ENCODE measurements at places on chromosomes 11 and 22. TPM values are rescaled to one million over a fixed set of nuclear protein-coding genes. Genes with fewer than 3 reads are reported as not detected.

GRCh38 chr11:48043991-48044512 is 63.7 kb downstream of the PTPRJ start:
- no peak for DNase-seq

GRCh38 chr22:31094021-31094551 is 13.0 kb downstream of the SMTN start:
- no peak for DNase-seq

DNA sequence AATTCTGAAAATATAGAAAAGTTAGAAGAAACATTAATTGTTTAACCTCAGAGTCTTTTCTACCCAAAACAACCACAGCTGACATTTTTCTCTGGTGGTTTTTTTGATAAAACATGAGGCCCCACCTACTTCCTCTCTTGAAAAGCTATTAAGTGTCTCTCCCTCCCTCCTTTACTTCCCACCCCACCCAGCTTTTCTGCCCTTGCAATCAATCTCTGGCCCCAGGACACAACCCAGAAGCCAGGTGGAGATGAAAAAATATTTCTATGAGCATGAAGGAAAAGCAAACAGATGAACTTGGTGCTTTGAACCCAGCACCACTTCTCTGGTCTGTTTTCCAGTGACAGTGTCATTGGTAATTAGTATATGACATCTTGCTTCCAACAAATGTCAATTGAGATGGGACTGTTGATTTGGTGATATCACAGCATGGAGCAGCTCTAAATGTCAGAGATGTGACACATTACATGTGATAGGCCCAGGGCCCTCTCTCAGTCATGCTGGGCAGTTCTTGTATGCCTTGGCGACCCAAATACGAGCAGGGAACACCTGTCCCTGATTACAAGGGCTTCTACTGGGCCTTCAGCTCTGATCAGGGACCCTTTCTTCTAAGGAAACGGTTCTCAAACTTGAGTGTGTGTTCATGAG is 23.9 kb upstream of the TMPRSS13 start:
- DNase-seq, result no peak

GRCh38 chr11:77661670-77662069 is 24.1 kb upstream of the CLNS1A start:
- no peak for DNase-seq

The MMP8 gene
- total RNA-seq, result not detected

DNA sequence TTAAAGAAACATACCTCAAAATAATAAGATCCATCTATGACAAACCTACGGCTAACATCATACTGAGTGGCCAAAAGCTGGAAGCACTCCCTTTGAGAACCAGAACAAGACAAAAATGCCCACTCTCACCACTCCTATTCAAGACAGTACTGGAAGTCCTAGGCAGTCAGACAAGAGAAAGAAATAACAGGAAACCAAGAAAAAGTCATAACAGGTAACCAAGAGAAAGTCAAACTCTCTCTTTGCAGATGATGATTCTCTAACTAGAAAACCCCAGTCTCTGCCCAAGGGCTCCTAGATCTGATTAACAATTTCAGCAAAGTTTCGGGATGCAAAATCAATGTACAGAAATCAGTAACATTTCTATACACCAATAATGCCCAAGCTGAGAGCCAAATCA is 35.6 kb downstream of the TMEM123 start:
- DNase-seq, result no peak

The CD6 gene
- 3.8 TPM for total RNA-seq

DNA sequence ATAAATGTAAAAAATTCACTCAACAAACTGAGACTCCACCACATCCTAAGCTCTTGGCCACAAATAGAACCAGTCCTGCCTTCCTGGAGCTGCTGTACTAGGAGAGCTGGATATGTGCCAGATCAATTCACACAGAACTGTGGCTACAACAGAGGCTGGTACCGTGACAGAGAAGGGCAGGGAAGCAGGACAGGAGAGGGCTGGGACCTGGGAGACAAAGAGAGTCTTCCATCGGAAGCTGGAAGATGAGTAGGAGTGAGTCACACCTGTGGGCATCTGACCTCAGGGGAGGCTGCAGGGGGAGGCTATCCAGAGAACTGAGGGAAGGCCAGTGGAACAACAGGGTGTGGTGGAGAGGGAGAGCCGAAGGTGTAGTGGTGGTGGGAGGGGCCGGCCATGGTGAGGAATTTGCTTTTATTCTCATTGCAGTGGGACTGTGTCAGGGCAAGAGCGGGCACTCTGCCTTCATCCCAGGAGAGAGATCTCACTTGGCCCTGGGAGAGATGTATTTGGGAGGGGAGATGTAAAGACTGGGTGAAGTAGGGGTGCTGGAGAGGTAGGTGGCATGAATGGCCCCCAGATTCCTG is 1.9 kb upstream of the LTBP3 start:
- DNase-seq, result peak; percentile 63

DNA sequence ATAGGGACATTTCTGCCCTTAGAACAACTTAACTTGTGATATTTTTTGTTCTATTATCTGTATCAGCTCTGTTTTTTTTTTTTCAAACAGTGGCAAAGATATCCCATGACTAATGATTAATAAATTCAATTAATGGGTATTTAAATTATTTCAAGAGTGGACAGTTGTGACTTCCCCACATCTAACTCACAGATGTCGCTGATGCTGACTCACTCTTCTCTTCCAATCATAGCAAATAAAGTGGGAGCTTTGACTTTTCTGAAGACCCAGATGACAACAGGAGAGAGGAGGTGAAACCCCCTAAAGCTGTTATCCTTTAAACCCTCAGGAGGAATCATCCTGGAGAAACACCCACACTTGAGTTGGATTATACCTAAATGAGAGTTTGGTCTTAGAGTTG is 27.1 kb downstream of the GGTLC2 start:
- no peak for DNase-seq

DNA sequence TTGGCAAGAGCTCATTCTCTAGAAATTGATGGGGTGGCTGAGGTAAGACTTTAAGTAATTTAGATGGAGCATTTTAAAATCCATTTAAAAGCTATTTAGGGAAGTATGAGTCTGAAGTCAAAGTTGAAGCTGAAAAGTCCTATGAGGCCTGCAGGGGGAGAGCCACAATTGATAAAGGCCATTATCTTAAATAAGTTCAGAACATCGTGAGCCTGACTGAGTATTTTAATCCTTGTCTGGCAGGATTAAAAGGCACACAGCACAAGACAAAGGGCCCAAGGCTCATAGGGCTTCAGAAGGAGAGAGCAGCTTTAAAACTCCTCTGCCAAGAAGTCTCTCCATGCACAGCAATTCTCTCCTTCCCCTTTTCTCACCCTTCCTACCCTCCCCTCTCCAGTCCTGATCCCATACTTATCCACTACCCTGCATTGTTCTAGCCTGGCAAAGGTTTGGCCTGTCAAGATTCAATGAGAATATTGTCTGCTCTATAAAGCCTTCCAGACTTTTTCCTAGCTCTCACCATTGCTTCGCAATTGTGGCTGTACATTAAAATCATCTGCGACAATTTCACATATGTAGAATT is 1312.9 kb downstream of the FAM181B start:
- DNase-seq, result no peak

GRCh38 chr11:95877291-95877690 is 46.6 kb downstream of the MTMR2 start:
- no peak for DNase-seq

- DNase-seq, result no peak
Observed at GRCh38 chr11:72582206-72583176, 91.7 kb downstream of the PDE2A start.

DNA sequence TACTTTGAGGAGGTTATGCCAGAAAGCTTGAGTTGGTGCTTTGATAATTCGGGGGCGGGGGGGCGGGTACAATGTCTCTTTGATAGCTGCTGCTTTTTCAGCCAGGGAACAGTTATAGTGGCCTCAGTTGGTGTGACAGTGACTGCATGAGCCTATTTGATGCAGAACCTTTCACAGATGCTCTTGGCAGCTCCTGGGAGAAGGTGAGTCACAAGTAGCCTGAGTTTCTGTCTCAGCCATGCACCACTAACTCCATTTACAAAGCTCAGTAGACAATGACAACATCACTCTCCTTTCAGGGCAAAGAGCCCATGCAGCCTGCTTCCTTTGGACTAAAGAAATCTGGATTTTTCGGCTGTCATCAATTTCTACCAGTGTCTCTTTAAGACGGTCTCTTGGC is 42.1 kb upstream of the SEZ6L start:
- no peak for DNase-seq

DNA sequence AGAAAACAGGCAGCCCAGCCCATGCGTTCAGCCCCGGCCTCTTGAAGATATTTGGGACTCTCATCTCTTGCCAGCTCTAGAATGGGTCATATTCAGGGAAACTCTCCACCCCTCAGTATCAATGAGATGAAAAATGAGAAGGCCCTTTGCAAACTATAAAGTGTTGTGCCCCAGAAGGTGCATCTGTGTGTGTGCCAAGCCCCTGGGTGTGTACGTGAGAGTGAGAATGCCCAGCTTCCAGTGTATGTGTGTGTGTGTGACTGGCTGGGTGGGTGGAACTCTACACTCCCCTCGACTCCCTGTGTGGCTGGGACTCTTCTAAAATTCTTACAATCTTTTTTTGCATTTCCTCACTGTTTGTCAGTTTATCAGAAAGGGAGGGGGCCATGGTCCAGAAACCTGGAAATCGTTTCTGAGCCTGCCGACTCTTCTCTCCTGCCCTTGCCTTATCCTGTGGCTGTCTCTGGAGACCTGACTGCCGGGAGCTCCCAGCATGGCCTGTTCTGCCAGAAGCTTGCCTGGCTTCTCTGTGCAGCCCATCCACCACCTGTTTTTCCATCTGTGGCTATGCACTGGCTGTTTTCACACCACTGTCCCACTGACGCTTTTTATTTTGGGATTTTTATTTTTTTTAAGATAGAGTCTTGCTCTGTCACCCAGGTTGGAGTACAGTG is 1.2 kb downstream of the P2RY6 start:
- DNase-seq, result no peak

The SELENOH gene
- total RNA-seq, result 86.9 TPM

- no peak for DNase-seq
Observed at GRCh38 chr11:2415171-2415570, 14.6 kb downstream of the TSSC4 start.

GRCh38 chr11:82450996-82451395 is 282.7 kb downstream of the FAM181B start:
- no peak for DNase-seq

The POU2AF2 gene
- 1.3 TPM for total RNA-seq

The HBG1 gene
- not detected for total RNA-seq

- no peak for DNase-seq
Observed at GRCh38 chr11:73372375-73372993, 3.7 kb upstream of the RELT start.

The JAM3 gene
- total RNA-seq, result 3.5 TPM

The OR52R1 gene
- not detected for total RNA-seq

- no peak for DNase-seq
Observed at GRCh38 chr11:47242596-47243192, 5.9 kb downstream of the ACP2 start.

The BCO2 gene
- 6.0 TPM for total RNA-seq

The HYLS1 gene
- total RNA-seq, result 5.6 TPM

DNA sequence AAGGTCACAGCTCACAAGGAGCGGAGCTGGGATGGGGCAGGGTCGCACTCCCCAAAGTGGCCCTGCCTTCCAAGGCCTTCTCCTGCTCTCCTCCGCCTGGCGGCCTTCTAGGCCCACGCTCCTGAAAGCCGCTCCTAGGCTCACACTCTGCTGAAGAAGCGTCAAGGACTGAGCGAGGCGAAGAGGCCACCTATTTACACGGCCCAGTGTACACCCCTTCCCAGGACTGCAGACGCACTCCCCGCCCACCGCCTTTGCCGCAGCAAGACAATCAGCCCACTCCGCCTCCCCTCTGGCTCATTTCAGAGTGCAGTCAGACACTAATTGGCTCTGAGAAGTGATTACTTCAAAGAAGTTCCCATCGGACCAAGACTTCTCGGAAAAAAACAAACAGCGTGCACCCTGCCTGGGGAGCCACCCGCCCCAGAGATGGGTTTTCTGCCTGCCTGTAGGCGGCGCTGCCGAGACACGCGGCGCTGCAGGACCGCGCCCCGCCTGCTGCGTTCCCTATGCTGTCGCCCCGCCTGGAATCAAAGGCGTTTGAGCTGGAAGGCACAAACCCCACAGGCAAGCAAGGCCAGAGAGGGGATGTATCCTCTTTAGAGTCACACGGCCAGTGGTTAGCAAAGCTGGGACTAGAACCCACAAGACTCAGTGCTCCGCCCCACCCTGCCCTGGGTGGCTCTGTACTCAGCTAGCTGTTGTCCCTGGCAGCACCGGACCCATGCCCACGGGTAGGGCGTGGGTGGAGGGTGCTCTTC is 414.8 kb downstream of the BUD13 start:
- DNase-seq, result peak; percentile 35

All from colonic mucosa (tissue), 4 donors.